NCI-H1417 treated with DMSO at 0.1 percent for 48 hours (cell line): ENCODE measurements at places on chromosomes 3 and 15.

DNA sequence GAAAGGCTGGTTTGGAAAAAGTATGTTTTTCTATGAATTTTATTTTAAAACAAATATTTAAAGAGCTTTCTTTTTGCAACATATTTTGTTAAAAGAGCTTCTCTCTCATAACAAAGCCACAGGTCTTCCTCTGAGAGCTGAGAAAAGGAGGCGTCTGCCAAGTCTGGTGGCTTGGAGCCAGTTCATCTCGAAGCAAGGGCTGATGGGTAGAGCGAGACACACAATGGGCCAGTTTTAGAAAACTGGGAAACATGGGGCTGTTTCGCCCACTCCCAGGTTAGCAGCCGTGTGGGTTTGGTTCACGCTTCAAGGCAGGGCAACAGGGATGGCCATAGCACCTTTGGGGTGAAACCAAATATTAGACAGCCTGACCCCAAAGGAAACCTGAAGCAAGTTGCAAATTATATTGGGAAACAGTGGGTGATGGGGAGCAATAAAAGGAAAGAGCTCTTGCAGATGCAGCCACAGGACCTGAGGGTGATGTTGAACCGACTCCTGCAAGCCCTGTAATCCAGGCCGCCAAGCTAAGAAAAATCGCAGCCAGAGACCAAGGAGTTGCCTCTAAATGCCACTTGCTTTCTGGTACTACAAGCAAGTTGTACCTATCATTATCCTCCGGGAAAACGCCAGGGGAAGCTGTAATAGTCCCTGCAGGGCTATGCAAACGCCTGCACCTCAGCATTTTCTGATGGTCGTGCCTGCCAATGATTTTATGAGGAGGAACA is 88.4 kb upstream of the GALNT15 start:
- no peak for DNase-seq

GRCh38 chr3:14780927-14781507 is 37.7 kb upstream of the FGD5 start:
- DNase-seq: no peak

DNA sequence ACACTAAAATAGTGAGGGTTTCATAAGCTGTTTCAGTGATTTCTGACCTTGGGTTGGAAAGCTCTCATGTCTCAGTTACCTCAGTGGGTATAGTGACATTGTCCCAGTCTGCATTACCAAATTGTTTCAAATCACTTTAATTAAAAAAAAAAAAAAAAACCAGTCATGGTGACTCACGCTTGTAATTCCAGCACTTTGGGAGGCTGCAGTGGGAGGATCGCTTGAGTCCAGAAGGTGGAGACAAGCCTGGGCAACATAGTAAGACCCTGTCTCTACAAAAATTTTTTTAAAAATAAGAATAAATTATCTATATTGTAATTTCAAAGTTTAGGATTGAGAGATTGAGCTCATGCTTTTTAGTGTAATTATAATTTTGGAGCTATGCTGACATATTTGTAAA is 78.0 kb downstream of the MBNL1 start:
- DNase-seq: no peak

GRCh38 chr3:97825101-97825500 is 3.3 kb downstream of the CRYBG3 start:
- DNase-seq: no peak

GRCh38 chr15:61229883-61230180 is 730 bp upstream of the RORA start:
- no peak for DNase-seq

GRCh38 chr3:141546081-141546480 is 59.3 kb downstream of the RASA2 start:
- no peak for DNase-seq

- DNase-seq: no peak
These were observed 55.7 kb upstream of the RYK start for GRCh38 chr3:134306320-134306719.

DNA sequence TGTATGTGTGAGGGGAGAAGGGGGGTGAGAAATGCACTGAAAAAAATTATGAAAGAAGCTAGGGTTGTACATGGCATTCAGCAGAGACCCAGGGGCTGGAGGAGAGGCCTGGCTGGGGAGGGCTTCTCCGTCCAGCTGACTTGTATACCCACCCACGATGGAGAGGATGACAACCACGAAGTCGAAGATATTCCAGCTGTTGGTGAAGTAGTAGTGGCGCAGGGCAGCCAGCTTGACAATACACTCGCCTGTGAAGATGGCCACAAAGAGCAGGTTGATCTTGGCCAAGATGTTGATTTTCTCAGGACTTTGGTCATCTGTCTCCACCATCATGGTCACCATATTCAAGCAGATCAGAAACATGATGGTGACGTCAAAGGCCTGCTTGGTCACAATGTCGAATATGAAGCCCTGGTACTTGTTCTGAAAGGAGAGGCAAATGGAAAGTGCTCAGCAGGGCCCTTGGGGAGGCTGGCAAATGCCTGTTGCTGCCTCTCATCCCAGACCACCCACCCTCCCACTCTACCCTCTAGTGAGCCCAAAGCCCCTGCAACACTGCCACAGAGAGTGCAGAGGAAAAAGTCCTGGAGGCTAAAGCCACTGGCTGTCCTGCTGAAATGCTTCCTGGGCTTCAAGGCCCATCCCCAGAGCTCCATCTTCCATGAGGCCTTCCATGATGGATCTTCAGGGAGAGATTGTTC is 58.1 kb downstream of the EXOG start:
- no peak for DNase-seq

DNA sequence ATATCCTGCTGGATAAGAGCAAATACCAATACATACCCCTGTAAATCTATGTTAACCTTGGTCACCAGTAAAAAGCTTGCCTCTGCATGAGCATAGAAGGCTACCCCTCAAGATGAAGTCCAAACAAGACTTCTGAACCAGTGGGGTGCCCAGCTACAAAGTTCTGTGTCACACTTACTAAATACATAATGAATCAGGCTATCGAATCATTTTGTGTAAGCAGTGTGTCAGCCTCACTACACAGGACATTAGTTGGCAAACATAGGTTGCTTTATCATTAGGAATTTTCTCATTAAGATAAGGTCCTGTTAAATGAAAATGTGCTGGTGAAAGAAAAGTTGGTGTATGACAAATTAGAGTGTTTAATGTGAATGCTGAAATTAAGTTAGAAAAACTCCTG is 452.0 kb downstream of the MFSD1 start:
- no peak for DNase-seq

GRCh38 chr15:100284191-100284590 is 57.6 kb downstream of the ADAMTS17 start:
- no peak for DNase-seq

DNA sequence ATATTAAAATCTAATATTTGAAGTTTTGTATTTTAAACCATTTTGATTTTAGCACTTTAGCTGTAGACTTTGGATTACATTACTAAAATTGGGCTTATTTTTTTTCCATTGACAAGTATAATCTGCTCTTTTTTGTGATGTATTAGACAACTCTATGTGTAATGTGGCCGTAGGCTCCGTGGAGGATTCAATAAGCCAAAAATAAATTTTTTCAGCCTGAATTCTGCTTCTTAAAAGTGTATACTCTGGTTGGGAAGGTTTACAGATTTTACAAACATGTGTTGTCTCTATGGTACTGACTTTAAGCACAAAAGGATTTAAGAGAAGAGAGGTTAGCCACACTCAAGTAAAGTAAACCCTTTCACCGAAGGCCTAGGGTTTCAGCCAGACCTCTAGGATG is 110.8 kb downstream of the PLCL2 start:
- DNase-seq: no peak

DNA sequence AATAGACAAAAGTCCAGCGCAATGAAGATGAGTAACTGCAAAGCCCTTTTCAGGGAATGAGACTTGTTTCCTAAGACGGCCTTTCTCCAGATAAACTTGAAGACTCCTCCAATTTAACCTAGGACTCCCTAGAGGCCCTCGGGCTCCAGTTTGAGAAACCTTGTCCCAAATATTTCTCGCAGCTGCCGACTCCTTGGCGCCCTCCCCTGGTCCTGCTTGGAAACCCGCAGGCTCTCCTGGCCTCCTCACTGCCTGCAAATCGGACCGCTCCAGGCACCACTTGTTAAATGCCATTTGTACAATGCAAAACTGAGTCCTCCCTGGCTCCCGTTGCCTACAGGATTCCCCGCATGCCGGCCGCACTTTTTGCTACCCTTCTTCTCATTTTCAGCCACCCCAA is 36.8 kb downstream of the MUC4 start:
- DNase-seq: no peak

- no peak for DNase-seq
These were observed 257.5 kb downstream of the SHQ1 start for GRCh38 chr3:72590732-72591221.

DNA sequence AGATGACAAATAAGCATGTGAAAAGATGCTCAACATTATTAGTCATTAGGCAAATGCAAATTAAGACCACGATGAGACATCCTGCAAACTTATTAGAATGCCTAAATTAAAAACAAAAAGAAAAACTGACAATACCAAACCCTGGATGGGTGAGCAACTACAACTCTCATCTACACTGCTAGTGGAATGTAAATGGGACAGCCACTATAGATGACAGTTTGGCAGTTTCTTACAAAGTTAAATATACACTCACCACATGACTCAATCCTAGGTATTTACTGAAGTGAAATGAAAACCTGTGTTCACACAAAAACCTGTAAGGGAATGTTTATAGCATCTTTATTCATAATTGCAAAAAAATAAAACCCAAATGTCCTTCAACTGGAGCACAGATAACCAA is 74.7 kb downstream of the NPTN start:
- DNase-seq: no peak

DNA sequence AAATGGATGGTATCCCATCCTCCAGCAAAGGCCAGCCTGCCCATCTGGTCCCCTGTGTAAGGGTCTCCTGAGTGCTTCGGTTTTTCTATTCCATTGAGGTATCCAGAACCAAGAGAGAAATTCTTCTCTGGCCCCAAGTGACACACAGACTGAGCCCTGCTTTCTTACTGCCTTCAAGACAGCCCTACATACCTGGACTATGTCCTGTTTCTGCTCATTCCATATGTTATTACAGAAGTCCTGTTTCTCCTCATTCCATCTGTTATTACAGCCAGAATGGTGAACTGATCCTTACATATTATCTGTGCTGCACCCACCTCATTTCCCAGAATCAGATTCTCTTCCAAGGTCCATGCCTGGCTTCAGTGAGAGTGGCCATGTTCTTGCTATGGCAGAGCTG is 115.2 kb downstream of the DCLK3 start:
- DNase-seq: no peak

DNA sequence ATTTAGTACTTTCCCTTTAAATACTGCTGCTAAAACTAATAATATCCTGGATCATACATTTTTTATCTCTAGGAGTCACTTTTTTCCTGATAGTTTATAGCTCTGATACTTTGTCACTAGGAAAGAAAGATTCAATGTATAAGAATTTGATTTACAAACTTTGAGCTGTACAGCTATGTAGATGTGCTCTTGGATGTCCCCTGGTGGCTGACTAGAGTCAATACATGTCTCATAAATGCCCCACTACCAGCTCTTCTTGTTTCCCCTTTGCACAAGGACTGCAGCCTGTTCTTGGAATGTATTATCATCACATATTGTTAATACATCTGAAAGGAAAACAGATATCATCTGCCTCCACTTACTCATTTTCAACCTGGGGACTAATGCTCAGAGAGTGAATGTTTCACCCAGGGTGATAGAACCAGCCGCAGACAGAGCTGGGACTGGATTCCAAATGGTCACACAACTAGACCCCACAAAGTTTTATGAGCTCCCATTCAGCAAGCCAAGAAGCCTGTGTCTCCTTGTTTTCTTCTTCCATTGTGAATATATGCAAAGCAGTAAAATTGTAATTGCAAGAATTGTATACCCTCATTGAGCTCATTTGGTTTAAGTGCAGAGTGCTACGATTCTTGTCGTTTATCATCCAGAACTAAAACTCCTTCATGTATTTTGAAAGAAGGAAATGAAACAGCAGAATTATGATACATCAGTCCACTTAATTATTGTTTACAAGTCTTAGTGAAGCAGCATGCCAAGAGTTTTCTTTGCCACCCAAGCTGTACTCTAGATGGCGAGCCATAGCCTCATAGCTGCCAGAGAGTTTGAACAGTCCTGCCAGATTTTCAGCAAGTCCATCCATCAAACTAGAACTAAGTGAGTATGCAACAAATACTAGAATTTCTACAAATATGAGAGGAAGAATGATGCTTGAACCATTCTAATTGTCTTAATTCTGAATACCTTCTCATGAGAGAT is 261.6 kb upstream of the LMCD1 start:
- DNase-seq: no peak

DNA sequence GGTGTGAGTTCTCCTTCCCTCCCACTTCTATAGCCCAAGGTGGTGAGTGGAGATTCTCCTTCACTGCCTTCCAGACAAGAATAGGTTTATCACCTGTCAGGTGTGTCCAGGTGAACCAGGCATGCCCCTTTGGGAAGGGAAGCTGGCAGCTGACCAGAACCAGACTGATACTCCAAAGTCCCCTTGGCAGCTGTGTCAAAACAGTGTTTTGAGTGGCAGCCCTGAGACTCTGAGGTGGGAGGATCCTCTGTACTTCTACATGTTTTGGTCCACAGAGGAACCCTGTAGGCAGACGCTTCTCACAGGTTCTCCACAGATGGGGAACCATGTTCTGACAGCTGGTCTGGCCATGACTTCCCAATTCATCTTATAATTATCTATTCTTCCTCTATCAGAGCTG is 30.1 kb downstream of the ISL2 start:
- no peak for DNase-seq

GRCh38 chr15:29571792-29572431 is 250.4 kb downstream of the TJP1 start:
- no peak for DNase-seq

DNA sequence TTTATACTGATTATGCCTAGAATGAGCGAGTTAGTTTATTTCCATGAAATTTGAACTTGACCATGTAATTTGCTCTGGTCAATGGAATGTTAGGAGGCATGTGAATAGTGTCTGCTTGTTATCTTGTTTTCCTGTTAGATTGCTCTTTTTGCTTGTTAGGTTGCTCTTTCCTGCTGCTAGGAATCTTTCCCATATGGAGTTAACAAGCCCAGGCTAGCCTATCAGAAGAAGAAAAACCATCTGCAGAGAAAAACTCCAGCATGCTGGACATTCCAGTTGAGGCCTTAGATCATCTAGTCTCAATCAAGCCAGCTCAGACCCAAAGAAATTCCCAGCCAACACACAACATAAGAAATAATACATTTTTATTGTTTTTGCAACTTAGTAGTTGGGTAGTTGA is 470.2 kb upstream of the AGTR1 start:
- DNase-seq: no peak

DNA sequence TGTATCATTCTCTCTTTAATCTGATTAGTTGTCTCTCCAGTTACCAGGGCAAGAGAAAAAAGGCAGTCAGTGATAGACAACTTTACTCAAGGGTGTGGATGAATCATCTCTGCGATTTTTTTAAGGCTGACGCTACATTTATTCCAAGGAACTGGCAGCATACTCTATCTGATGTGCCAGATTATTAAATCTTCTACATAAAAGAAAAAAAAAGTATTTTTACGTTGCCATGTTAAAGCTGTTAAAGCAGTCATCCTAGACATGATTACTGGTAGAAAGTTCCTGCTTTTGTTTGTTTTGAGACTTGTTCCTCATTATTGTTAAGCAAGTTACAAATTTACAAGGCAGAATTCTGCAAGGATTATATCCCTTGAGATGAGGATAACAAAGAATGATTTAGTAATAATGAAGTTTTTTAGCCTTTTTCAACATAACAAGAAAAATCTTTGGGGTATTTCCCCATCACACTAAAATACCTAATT is 121.7 kb downstream of the CBLB start:
- DNase-seq: no peak

GRCh38 chr3:174483254-174483653 is 375.9 kb upstream of the NAALADL2 start:
- no peak for DNase-seq
